ENCODE measurements at places on chromosomes 13 and 19.
A peak's percentile ranks its signal among the peaks of the same experiment; 100 is the strongest.

GRCh38 chr13:50152655-50153309 lies 137.5 kb downstream of the KCNRG start:
- no peaks in the 10 kb centered on the region for H3K27me3 ChIP-seq
- DNase-seq: no peak
- no peaks in the 10 kb centered on the region for H3K4me1 ChIP-seq
- H3K36me3 ChIP-seq: no peaks in the 10 kb centered on the region
- H3K4me3 ChIP-seq: no peak overlapping the region
- H3K27ac ChIP-seq: no peak overlapping the region

- no peak overlapping the region for H3K27ac ChIP-seq
- no peaks in the 10 kb centered on the region for H3K36me3 ChIP-seq
- H3K27me3 ChIP-seq: no peaks in the 10 kb centered on the region
- no peak for DNase-seq
- no peak overlapping the region for H3K4me3 ChIP-seq
Observed at GRCh38 chr13:103605546-103606326, 539.5 kb upstream of the SLC10A2 start.

DNA sequence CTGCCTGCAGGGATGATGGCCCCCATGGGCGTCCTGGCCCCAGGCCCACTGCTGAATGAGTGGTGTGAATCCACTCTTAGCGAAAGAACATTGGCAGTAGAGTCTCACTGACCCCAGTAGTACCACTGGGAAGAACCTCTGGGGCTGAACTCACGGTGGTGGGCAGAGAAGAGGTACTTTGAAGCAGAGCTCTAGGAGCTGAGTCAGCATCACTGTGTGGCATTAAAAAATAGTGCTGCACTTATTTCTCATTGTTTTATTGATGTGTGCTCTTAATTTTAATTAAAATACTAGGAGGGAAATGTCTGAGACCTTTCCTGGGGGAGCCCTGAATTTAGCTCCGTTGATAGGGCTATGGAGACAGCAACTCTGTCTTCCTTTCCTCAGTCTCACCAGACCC lies 61.3 kb downstream of the CBY2 start:
- no peak overlapping the region for H3K4me3 ChIP-seq
- H3K27ac ChIP-seq: no peak overlapping the region
- no peaks in the 10 kb centered on the region for H3K4me1 ChIP-seq
- no peak for DNase-seq
- no peaks in the 10 kb centered on the region for H3K36me3 ChIP-seq

DNA sequence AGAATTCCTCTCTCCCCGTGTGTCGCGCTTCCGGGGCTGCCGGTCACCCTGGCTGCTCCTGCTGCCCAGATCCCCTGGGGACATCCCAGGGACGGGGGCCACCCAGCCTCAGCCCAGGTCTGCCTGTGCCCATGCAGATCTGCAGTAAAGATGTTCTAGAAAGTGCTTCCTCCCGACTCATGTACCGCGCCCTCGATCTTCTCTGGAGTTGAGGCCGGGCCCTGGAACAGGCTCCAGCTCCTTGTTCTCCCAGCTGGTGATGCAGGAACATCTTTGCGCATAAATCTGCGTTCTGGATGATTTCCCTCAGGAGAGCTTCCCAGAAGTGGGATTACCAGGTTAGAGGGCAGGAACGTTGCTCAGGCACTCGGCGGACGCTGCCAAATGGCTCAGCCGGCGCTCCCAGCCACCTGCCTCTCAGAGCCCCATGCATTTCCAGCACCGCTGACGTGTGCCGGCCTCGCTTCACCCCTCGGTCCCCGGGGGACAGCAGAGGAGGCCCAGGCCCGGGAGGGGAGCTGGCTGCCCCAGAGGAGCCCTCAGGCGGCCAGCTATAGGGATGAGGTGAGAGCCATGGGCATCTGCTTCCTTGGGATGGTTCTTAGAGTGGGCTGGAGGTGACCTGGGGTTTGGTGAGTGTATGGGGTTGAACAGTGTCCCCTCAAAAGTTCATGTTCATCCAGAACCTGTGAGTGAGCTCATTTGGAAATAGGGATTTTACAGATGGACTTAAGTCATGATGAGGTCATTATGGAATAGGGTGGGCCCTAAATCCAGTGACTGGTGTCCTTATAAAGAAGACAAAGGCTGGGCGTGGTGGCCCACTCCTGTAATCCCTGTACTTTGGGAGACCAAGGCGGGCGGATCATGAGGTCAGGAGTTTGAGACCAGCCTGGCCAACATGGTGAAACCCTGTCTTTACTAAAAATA lies 42.6 kb downstream of the CRTC1 start:
- H3K27ac ChIP-seq: no peak overlapping the region
- H3K4me3 ChIP-seq: no peak overlapping the region
- H3K4me1 ChIP-seq: no peaks in the 10 kb centered on the region
- no peaks in the 10 kb centered on the region for H3K36me3 ChIP-seq

DNA sequence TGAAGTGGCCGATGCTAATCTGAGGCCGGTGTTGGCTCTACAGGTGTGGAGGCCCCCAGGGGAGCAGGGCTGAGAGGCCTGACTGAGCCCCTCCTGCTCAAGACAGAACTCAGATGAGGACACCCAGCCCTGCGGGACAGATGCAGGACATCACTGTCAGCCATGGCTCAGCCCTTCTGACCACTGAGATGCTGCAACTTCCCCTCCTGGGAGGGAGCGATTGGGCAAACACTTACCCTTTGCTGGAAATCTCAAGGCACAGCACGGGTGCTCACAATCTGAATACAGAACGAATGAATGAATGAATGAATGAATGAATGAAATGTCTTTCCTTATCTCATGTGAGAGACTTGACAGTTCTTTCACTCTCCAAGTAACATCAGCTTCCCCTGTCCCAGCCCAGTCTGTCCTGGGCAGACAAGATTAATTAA lies 3.5 kb upstream of the SIGLEC7 start:
- H3K36me3 ChIP-seq: no peaks in the 10 kb centered on the region
- H3K27me3 ChIP-seq: no peaks in the 10 kb centered on the region
- H3K4me1 ChIP-seq: peaks cover 85% of the 10 kb centered on the region

- H3K27ac ChIP-seq: no peak overlapping the region
- no peak for DNase-seq
- H3K4me3 ChIP-seq: no peak overlapping the region
- H3K4me1 ChIP-seq: no peaks in the 10 kb centered on the region
- no peaks in the 10 kb centered on the region for H3K27me3 ChIP-seq
- no peaks in the 10 kb centered on the region for H3K36me3 ChIP-seq
Observed at GRCh38 chr13:37595162-37595561, 3.4 kb downstream of the POSTN start.

DNA sequence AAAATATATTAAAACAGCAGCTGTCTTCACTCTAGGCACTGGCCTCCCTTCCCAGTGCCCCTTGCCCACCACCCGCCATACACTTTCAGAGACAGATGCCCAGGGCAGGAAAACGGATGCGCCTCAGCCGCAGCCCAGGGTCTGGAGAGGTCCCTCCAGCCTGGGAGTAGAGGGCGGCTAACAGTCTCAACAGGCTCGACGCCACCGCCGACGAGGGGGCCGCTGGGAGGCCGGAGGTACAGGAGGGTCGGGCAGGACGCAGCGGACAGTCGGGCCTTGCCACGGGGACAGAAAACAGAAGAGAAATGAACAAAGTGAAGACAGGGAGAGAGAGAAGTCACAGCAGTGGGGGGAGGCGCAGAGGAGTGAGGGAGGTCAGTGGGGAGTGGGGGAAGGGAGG lies 27.1 kb downstream of the C19orf47 start:
- no peak overlapping the region for H3K4me3 ChIP-seq

GRCh38 chr19:338421-338820 lies 6.2 kb downstream of the MIER2 start:
- no peak overlapping the region for H3K4me3 ChIP-seq
- peaks cover 8% of the 10 kb centered on the region for H3K36me3 ChIP-seq
- H3K27ac ChIP-seq: no peak overlapping the region
- DNase-seq: no peak
- no peaks in the 10 kb centered on the region for H3K27me3 ChIP-seq
- H3K4me1 ChIP-seq: peaks cover 26% of the 10 kb centered on the region

DNA sequence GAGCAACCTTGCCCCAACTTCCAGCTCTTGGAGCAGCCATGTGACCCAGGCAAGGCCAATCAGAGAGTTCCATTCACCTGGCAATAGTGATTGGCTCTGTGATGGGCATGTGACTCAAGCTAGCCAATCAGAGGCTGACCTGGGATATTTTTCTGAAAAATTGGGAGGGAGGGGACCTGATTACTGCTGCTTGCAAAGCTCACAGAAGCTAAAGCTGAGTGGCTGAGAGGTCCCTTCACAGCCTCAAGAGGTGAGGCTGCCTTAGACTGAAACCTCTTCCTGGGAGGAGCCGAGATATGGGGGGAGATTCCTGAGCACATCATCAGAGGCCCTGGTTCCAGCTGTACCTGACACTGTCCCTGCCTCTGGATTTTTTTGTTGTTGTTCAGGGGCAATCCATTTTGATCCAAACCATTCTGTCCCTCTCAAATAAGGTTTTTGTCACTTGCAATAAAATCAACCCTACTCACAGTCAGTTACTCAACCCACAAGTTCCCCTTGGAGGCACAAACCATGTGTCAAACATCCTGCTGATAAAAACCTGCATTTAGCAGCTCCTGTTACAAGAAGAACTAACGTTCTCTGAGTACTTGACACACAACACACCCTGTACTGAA lies 4.8 kb downstream of the CIB3 start:
- peaks cover 38% of the 10 kb centered on the region for H3K4me1 ChIP-seq
- peak overlapping the region; percentile 85 for H3K27ac ChIP-seq
- H3K4me3 ChIP-seq: no peak overlapping the region

DNA sequence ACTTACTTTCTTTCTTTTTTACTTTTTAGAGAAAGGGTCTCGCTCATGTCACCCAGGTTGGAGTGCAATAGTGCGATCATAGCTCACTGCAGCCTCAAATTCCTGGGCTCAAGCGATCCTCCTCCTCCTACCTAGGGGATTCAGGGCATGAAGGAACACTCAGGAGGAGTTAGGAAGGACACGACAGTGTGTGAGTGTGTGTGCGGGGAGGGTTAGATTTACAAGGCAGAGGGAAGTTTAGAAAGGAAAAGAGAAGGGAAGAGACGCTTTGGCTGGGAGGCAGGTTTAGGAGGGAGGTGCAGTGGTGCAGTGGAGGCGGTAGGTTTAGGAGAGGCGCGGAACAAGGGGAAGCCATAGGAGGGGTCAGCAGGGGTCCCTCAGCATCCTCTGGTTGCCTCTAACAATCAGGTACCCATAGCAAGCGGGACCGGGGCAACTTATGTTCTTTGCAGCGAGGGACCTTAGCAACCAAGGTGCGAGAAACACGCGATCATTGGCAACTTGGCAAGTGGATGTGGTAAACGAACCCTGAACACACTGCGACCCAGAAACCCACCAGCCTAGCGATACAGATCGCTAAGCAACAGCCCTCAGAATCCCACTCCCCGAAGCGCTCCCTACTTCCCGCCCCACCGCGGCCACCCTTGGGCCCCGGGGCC lies 501 bp downstream of the SIRT2 start:
- H3K27me3 ChIP-seq: no peaks in the 10 kb centered on the region
- no peak for DNase-seq
- H3K27ac ChIP-seq: peak overlapping the region; percentile 95
- peaks cover 6% of the 10 kb centered on the region for H3K36me3 ChIP-seq
- H3K4me1 ChIP-seq: peaks cover 35% of the 10 kb centered on the region
- peak overlapping the region; percentile 82 for H3K4me3 ChIP-seq

DNA sequence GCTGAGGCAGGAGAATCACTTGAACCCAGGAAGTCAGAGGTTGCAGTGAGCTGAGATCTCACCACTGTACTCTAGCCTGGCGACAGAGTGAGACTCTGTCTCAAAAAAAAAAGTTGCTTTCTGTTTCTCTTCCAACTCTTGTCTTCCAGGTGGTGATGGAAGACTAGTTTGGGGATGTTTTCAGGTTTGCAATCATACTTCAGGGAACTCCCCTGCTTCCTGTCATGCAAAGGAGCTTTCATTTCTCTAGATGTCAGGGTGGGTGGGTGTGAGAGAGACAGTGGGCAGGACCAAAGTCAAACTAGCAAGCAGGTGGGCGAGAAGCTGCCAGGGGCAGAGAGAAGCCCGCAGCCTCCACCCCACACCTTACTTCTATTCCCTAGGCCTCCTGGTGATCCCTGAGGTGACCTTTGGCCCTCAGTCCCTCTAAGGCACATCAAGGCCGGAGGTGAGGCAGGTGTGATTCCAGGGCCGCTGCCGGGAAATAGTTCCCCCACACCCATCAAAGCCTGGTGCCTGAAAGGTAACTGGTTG lies 25.7 kb downstream of the CCNE1 start:
- no peaks in the 10 kb centered on the region for H3K36me3 ChIP-seq
- no peak overlapping the region for H3K27ac ChIP-seq
- DNase-seq: no peak
- no peaks in the 10 kb centered on the region for H3K27me3 ChIP-seq

DNA sequence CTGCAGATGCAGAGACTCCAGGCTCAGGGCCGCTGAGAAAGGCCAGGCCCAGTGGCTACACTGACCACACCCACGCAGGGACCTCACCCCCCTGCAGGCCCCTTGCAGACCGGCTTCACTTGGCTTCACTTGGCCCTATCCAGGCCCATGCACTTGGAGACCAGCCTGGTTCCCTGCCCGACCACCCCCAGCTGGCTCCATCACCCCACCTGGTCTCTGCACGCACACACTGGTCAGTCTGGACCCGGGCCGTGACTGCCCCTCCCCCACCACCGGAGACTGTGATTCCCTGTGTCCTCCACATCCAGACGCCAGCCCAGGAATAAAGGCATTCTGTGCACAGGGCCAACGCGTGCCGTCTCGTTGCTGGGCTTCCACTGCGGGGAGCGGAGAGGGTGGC lies 4.9 kb upstream of the EBI3 start:
- no peak overlapping the region for H3K27ac ChIP-seq
- no peak for DNase-seq
- peaks cover 6% of the 10 kb centered on the region for H3K27me3 ChIP-seq
- H3K36me3 ChIP-seq: no peaks in the 10 kb centered on the region
- H3K4me1 ChIP-seq: peaks cover 7% of the 10 kb centered on the region

DNA sequence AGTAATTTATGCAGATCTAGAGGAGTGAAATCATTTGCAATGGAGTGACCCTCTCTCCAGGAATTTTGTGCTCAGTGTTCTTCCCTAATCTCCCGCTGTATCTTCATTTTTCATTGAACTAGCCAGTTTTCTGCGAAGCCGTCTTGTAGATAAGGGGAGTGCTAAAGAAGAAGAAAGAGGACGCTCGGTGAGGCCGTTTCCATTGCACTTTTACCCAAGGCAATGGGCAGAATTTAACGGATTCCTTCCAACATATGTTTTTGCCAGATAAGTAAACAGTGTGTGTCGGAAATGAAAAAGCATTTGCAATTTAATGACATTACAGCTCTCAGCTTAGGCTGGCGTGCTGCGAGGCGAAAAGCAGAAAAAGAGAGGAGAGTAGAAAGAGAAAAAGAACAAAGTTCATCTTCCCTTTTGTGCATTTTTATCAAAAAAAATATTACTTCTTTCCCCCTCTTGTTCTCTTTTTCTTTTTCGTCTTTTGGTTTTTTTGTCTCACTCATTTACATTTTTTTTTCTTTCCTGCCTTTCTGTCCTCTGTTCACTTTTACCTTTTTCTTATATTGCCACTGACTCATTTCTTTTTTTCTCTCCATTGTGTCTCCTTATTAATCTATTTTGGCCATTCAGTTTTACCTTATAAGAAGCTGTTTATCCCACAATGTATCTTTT lies 49.9 kb downstream of the SOX21 start:
- H3K27ac ChIP-seq: no peak overlapping the region
- no peaks in the 10 kb centered on the region for H3K4me1 ChIP-seq
- no peaks in the 10 kb centered on the region for H3K36me3 ChIP-seq
- no peaks in the 10 kb centered on the region for H3K27me3 ChIP-seq

- no peaks in the 10 kb centered on the region for H3K36me3 ChIP-seq
- DNase-seq: no peak
Observed at GRCh38 chr13:106373304-106373988, 162.0 kb downstream of the EFNB2 start.

GRCh38 chr19:54430306-54431254 lies 15.3 kb downstream of the TTYH1 start:
- H3K36me3 ChIP-seq: no peaks in the 10 kb centered on the region
- peaks cover 17% of the 10 kb centered on the region for H3K27me3 ChIP-seq
- no peak overlapping the region for H3K4me3 ChIP-seq

Data from natural killer cell (primary cell).